ENCODE measurements at places on chromosomes 2 and 18.

GRCh38 chr18:28855989-28856388 is 679.1 kb upstream of the CDH2 start:
- no peak for DNase-seq

DNA sequence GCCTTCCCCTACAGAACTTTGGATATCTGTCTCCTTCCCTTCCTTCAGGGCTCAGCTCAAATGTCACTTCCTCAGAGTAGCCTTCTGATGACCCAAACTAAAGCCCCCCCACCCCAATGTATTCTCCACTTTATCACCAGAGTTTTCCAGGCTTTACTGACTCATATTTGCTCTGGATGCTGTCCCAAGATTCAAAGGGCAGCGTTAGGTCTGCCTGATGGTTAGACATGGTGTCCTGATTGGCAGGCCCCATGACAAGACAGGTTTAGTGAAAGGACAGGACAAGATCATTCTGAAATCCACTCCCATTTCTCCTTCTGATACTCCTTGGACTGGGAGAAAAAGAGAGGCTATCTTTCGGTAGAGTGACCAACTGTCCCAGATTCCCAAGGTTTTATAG is 22.6 kb upstream of the RPIA start:
- no peak for DNase-seq

DNA sequence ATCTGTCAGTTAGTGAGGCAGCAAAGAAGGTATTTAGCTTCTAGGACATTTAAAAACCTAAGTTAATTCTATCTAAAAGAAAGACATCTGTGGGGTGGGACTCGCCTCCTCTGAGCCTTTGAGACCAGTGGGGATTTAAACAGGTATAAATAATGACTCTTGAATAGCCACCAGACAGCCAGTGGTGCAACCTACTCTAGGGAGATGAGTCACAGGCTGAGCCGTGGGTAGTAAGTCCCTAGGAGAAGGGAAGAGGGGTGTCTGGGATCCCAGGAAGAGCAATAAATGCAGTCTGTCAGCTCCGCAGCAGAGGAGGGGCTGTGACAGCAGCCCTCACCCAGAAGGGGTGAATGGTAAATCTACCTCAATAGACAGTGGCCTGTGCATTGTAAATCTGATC is 43.1 kb upstream of the GALNT3 start:
- no peak for DNase-seq

DNA sequence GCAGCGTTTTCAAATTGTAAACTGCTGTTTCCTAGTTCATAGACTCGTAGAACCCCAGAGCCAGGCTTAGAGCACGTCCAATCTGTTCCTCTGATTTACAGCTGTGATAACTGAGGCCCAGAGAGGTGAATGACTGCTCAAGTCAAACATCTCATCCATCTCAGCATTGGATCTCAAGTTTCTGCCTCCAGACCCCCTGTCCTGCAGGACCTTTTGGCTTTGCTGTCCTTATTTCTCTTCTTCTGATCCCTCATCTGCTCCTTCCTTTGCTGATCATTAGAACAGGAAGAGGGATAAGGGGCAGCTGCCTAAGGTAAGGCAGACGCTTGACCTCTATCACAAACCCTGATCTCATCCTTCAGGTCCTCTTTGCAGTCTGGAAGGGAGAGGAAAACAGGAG is 58.5 kb upstream of the CREB1 start:
- no peak for DNase-seq

DNA sequence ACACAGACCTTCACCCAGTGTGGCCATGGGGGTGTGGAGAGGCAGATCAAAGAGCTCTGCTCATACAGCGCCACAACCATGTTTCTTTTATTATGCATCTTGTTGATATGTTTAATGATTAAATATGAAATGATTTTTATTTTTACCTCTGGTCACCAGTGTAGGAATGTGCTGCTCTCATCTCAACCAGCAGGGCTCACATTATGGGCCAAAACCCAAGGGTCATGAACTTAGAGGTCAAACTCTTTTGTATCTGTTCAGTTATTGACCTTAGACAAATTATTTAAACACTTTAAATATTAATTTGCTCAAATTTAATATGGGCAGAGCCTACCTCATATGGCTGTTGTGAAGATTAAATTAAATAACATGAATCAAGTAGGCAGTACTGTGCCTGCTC is 386.2 kb downstream of the ALK start:
- DNase-seq, result no peak

DNA sequence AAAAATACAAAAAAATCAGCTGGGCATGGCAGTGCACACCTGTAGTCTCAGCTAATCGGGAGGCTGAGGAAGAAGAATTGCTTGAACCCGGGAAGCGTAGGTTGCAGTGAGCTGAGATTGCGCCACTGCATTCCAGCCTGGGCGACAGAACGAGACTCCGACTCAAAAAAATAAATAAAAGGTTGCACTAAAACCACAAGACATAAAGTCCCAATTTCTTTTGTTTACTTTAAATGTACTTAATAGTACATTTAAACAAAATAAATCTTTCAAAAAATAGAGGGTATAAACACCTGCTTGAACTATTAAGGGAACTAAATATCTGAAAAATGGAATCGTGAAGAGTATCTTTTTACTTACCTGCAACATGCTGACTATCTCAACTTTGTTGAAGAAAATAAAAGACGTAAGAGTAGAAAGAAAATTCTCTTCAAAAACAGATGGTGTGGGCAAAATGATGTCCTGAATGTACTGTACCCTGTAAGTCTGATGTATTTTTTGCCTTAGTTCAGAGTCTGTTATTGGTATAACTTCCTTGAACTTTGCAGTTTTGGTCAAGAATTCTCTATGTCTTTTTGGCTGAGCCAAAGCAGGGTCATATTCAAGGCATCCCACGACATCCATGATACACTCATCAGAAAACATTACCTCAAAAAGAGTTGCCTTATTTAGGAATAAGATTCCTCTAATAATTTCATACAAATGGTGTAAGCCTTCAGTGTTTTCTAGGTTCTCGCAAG is 19.2 kb downstream of the PPP4R3B start:
- no peak for DNase-seq

- no peak for DNase-seq
Measured at GRCh38 chr2:72112401-72112800, 35.3 kb downstream of the CYP26B1 start.

DNA sequence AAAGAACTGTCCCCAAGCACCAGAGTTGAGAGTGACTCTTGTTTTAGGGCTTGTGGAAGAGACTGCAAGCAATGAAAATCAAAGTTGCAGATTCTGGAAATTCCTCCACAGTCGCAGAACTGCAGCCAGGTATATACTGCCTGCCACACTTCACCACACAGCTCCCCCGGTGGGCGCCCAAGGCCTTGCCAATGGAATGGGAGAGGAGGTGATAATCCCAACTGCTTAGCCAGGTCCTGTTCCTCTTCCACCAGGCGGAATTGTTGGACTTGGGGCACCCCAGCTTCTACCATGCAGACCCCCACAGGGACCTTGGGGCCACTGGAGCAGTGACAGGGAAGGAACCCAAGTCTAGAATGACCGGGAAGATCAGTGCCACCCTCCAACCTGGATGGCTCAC is 4.8 kb upstream of the PDIA6 start:
- DNase-seq, result no peak

- DNase-seq, result no peak
Measured at GRCh38 chr2:209578394-209579001, 154.7 kb downstream of the MAP2 start.

DNA sequence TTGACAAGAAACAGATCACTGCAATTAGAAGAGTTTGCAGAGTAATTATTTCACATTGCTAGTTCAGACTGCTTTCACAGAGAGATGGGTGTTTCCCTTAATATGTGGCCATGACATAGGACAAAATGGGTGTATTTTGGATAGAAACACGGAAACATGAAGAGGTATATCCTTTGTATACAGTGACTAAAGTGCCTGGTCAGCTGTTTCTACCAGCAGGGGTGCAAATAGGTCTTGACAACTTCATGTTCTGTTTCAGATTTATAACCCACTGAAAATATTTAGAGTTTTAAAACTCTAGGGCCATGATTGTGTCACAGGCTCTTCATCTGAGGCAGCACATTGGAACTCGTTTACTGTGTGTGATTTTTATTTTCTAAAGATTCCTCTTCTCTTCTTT is 357.1 kb upstream of the TNP1 start:
- no peak for DNase-seq

- no peak for DNase-seq
Measured at GRCh38 chr2:20525041-20526035, 78.5 kb downstream of the RHOB start.

Measured in left kidney (tissue), 8 donors.